ENCODE measurements at places on chromosomes 5 and 9.
A peak's percentile ranks its signal among the peaks of the same experiment; 100 is the strongest.

- H3K27me3 ChIP-seq, result peaks cover 36% of the 10 kb centered on the region
- peak overlapping the region; percentile 85 for H3K4me3 ChIP-seq
- peak overlapping the region; percentile 58 for H3K27ac ChIP-seq
- no peaks in the 10 kb centered on the region for H3K36me3 ChIP-seq
- peaks cover 47% of the 10 kb centered on the region for H3K4me1 ChIP-seq
Measured at GRCh38 chr9:109317979-109318741, 2.7 kb downstream of the EPB41L4B start.

DNA sequence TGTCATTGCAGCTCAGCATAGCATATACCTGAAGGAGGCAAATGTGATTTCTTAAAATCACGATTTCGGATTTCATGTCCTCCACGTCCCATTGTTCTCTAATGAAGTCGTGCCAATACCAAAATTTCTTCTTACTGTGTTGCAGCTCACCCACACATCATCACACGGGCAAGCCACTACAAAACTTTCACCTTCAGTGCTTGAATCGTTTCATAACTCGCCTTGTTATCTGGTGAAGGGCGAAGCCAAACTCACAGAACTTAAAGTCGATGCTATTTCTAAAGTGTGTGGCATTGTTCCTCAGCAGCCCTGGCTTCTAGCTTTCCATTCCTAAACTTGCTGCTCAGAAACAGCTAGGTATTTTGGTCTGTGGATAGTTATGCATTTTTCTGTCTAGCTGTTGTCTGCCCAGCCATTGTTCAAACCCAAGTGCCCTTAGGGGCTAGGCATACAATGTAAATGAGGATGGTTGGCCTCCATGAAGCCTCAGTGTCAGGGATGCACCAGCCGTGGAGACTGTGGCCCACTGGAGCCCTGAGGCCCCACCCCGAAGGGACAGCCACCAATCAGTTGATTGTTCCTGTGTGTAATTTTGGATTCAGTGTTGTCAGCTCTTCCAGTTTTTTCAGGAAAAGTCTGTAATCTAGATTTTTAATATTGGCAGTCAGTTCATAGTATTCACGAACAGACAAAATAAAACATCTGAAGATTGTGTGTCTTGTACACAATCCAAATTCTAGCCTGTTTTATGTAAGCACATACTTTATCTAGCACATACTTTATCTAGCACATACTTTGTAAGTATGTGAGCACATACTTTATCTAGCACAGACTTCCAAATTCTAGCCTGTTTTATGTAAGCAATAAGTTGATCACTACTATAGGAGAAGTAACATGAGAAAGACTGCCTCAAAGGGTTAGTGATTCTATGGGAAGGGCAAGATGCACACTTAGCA lies 112.8 kb downstream of the DAPK1 start:
- H3K27ac ChIP-seq, result no peak overlapping the region
- H3K36me3 ChIP-seq, result peaks cover 53% of the 10 kb centered on the region
- no peaks in the 10 kb centered on the region for H3K27me3 ChIP-seq
- DNase-seq, result no peak

DNA sequence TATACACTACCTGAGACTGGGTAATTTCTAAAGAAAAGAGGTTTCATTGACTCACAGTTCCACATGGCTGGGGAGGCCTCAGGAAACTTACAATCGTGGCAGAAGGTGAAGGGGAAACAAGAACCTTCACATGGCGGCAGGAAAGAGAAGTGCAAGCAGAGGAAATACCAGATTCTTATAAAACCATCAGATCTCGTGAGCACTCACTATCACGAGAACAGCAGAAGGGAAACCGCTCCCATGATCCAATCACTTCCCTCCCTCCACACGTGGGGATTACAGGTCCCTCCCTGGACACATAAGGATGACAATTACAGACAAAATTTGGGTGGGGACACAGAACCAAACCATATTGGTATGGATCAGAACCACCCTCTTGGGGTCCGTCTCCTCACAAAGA lies 44.2 kb upstream of the SPIN1 start:
- H3K4me1 ChIP-seq, result peaks cover 28% of the 10 kb centered on the region
- H3K36me3 ChIP-seq, result no peaks in the 10 kb centered on the region
- no peak for DNase-seq
- H3K4me3 ChIP-seq, result no peak overlapping the region
- peak overlapping the region; percentile 95 for H3K27ac ChIP-seq
- no peaks in the 10 kb centered on the region for H3K27me3 ChIP-seq

DNA sequence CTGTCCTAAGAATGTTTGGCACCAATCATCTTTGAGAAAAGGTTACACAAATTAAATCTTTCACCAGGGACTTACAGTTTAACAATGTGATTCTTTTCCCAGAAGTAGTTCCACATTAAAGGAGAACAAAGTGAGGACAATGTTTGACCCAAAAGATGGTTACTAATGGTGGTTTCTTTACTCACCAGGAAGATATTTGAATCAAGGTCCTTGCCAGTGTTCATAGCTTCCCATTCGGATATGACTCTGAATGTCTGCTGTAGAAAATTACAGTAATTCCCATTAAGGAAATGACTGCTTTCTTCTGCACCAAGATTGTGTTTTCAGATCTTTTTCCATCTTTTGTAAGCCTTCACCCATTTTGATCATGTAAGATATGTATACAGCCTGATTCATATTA lies 114.6 kb upstream of the ADAMTSL1 start:
- no peak overlapping the region for H3K27ac ChIP-seq
- no peaks in the 10 kb centered on the region for H3K36me3 ChIP-seq
- no peak overlapping the region for H3K4me3 ChIP-seq
- H3K4me1 ChIP-seq, result peaks cover 11% of the 10 kb centered on the region
- DNase-seq, result no peak

DNA sequence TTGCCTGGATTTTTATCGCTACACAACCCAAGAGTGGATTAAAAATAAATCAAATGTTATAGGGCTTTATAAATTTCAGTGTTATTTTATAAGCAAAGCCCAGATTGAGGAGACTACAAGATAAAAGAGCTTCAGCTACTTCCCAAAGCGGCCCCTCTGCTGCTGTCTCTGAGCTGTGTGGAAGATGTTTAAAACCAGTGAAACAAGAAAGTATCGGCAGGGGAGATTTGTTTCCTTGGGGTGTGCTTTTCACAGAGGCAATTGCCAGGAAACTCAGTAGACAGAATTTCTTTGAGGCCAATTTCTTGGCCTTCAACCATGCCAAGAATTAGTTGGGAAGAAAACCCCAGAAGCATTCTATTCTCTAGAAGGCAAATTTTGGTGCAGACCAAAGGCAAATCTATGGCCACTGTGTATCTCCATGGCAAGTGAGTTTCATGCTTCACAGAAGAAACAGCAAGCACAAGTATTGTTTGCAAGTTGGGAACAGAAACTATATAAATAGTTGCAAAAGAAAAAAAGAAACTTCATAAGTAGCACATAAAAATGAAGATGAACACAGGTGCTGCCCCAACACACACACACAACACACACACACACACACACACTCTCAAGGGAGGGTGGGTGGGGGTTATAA lies 197.2 kb downstream of the PARP8 start:
- no peak overlapping the region for H3K4me3 ChIP-seq
- H3K36me3 ChIP-seq, result no peaks in the 10 kb centered on the region
- H3K27ac ChIP-seq, result no peak overlapping the region
- no peaks in the 10 kb centered on the region for H3K4me1 ChIP-seq

DNA sequence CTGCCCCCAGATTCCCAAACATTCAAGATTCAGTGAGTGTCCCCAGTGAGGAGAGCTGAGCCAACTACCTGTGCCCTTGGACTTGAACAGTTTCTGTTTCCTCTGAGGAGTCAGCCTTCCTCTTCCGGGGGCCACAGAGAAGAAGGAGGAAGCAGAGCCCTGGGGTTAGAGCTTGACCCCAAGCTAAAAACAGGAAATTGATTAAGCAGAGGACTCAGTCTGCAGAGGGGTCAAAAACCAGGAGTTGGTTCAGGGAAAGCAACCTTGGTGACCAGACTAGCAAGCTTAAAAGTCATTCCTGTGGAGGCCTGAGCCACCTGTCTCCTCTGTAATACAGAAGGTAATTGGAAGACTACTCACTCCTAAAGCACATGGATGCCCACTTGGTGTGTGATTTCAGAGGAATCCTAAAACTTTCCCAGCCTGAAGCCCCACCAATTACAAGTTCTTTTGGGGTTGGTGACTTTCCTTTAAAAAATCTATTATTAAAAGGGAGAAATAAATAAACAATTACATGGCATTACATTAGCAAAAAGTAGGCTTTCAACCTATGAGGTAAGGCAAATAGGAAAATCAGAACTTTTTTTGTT lies 64.2 kb upstream of the SELENOP start:
- H3K4me1 ChIP-seq, result peaks cover 18% of the 10 kb centered on the region
- H3K36me3 ChIP-seq, result no peaks in the 10 kb centered on the region
- no peaks in the 10 kb centered on the region for H3K27me3 ChIP-seq

DNA sequence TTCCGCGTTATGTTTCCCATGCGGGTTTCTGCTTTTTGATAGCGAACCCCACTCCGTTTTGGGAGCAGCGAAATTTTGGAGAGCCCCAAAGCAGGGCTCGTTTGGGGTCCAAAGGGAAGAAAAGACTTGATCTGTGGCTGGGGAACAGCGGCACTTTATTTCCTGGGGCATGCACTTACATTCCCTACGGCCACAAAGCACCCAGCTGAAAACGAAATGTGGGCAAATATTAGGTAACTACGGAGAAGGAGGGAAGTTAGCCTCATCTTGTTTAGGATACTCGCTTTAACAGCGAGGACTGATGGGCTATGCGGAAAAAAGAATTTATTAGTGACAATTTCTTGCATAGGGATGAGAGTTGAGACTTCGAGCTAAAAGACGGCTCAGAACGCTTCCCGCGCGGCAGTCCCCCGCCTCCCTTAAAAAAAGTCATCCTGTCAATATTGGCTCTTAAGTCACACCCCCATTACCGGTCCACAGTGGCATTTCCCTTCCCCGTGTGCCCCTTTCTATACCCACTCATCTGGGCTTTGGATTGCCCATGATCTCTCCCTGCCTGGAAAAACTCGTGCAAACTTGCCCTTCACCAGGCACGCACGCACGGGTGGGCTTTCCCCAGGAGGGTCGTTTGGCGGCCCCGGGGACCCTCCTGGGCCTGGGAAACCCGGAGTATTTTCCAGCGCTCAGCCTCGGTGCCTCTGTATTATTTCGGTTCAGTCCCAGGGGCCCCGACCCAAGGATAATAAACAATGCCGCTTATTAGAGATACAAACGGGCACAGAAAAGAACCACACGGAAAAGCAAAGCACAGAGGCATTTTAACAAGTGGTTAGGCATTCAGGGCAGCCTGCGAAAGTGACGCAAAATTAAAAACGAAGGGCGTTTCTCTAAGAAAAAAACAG lies 35.8 kb upstream of the NFIB start:
- H3K4me1 ChIP-seq, result peaks cover 60% of the 10 kb centered on the region
- peak overlapping the region; percentile 66 for H3K27ac ChIP-seq
- H3K36me3 ChIP-seq, result no peaks in the 10 kb centered on the region
- peak overlapping the region; percentile 92 for H3K4me3 ChIP-seq

DNA sequence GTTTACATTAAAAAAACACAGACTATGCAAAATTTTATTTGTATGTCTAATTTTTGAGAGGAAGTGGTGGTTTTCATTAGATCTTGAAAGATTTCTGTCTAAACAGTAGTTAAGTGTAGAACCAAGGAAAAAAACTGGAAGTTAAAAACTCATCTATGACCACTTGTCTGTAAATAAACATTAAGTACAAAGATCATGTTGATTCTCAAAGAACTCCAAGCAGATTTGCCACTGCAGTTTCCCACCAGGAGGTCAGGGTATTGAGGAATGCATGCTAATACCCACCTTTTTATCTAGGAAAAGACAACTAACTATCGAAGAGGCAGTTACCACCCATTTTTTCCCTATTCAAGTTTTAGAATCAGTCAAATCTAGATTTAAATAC lies 1.9 kb downstream of the STOM start:
- H3K4me1 ChIP-seq, result peaks cover 37% of the 10 kb centered on the region
- peaks cover 5% of the 10 kb centered on the region for H3K27me3 ChIP-seq
- no peaks in the 10 kb centered on the region for H3K36me3 ChIP-seq
- H3K4me3 ChIP-seq, result peak overlapping the region; percentile 75
- DNase-seq, result no peak
- H3K27ac ChIP-seq, result peak overlapping the region; percentile 67
